ENCODE measurements at places on chromosomes 12 and 14.
A peak's percentile ranks its signal among the peaks of the same experiment; 100 is the strongest.

DNA sequence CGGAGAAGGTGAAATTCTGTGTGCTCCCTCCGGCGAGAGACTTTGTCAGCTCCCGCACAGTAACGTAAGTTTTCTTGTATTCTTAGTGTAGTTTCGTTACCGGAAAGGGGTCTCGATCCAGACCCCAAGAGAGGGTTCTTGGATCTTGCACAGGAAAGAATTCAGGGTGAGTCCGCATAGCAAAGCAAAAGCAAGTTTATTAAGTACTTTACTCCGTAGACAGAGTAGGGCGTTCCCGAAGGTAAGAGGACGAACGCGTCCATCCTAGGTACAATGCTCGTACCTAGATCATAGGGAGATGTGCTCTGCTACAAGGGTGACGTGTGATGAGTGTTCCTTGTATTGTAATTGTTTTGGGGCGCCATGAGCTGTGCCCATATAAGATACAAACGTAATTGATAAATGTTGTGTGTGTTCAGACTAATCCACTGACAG, 293 bp downstream of the IFI27L1 start:
- DNase-seq: no peak

DNA sequence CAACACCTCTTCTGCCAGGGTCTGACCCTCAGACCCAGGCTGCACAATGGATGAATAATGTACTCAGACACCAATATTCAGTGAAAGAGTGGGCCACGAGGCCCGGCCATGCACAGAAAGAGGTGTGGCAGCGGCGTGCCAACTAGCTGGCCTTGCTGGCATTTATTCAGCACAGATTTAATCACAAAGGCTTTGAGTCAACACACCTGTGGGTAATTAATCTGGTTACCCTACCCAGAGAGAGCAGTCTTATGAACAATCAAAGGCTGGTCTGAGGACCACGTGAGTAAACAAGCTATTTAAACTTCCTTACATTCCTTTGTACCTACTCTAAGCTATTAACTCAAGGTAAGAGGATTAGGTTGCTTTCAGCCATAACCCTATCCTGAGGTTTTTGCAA, 324.8 kb downstream of the C12orf50 start:
- DNase-seq: no peak

DNA sequence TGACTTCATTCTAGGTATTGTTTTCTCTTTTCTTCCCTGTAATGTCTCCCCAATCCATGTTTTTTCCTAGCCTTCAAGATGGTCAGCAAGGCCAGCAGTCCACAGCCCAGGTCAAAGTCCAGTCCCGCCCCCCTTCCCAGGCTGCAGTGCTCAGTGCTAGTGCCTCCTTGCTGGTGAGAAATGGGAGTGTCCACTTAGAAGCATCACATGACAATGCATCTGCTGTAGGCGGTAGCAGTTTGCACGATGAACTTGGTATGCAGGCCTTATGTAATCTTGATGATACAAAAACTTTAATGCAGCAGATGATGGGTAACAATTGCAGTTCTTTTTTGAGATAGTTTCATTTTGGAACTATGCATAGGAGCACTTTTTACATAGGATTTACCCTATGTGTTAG, 88.4 kb downstream of the PCNX1 start:
- no peak for DNase-seq

DNA sequence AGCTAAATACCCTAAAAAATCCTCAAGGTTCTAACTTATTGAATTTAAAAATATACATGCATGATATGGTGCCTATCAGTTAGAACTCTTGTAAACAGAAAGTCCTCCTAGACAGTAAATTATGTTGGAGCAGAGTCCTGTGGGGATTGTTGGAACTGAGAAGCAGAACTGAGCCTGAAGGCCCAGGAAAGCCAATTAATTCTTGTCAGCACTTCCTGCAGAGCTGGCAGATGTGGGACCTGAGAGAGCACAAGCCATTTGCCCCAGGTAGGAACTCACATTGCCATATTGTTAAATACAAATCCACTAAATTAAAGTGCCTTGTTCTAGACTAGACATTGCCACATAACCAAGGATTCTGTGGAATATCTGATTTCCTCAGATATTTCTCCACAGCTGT, 117.1 kb downstream of the RTN1 start:
- DNase-seq: no peak

DNA sequence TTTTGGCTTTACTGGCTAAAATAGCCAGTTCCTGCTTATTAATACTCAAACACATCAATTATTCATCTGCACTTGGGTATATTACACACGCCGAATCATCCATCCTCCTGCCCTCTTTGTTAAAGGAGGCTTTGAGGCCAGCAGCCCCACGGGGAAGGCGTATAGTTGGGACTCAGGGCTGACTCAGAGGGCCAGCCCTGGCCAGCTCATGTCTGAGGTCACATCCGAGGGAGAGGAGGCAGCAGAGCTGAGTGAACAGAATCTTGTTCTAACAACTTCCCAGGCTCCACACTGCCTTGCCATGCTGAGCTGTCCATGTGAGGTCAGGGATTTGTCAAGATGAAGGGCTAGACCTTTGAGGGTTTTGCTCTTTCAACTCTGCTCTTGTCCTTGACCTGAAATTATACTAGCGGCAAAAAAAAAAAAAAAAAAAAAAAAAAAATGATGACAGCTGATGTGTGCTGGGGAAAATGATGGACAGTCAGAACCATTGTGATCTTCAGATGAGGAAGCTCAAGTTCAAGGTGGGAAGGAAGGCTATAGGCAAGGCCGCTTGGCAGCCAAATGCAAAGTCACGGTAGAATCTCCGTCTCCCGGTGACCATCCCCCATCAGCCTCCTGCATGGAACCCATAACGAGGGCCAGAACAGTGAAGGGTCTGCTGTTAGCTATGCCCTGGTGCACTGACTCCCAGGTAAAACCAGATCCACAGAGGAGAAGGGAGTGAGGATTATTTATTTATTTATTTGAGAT, 12.5 kb upstream of the MARK3 start:
- no peak for DNase-seq

- peak; percentile 30 for DNase-seq
These were observed 84.4 kb downstream of the C2CD5 start for GRCh38 chr12:22459838-22460490.

GRCh38 chr12:131218923-131219669, 265.4 kb downstream of the ADGRD1 start:
- DNase-seq: no peak

DNA sequence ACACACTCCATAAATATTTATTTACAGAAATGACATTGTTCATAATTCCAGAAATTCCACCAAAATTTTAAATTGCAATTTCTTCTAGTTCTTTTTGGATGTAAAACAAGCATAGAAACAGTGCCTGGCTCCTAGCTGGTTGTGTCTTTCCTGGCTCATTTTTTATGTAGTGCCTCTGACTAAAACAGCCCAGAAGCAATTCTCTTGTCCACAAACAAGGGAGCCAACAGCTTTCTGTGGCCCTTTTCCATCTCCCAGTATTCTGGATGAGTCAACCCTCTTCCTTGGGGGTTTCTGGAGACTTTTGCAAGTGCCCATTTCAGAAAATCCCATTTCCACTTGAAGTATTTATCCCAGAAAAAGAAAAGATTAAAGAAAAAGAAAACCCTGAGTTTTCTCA, 141.4 kb downstream of the PHLDA1 start:
- DNase-seq: no peak

Measured in NCI-H1436 (cell line).